ENCODE measurements at places on chromosomes 2 and 18.

DNA sequence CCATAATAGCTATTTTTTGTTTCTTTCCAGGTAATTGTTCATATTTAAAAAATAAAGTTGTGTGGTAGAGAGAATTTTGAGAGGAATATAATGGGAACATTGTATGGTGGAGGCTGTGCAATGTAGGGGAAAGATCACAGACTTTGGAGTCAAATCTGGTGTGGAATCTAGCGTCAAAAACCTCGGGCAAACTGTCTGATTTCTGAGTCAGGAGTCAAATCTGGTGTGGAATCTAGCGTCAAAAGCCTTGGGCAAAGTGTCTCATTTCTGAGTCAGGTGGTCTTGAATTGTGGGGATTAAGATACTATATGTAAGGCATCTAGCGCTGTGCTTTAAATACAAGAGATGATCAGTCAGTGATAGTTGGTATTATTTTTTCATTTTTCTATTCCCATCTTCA, 5.1 kb downstream of the PTPN4 start:
- no peak for DNase-seq

DNA sequence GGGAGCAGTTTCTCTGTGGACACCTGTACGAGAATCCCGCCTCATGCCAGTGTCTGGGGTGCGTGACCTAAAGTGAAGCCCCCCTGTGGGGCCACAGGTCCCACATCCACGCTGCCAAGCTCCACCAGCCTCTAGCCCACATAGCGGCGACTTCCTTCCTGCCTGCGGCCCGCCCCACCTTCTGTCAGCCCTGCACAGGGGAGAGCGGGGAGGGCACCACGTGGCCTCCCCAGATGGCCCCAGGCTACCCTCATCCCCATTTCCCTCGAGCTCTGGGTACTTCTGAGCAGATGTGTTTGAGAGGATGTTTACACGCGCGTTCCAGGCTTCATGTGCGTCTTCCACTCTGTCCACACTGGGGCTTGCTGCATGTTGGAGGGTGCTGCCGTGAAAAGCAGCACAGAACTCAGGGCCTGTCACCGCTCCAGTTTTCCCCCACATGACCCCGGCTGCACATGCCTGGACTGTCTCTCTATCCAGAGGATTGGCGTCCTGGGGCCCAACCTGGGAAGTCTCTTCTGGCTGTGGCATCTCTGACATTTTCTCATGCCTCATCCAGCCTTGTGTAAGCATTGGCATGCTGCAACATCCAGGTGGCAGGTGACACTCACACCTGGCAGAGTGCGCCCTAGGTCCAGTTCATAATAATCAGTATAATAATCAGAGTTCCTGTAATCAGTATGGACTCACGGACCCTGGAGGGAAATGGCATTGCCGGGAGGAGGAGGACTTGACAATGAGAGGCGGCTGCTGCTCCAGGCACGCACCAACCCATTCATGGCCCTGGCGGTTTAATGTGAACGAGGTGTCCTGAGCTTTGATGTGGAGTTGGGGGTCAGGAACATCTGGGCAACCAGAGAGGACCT, 146.3 kb upstream of the TWIST2 start:
- no peak for DNase-seq

- no peak for DNase-seq
Observed at GRCh38 chr2:232455426-232456255, at the start of gene ALPI. ALPI (plus strand) TSS chr2:232456153; CDS start chr2:232456200, 47 bp downstream.

DNA sequence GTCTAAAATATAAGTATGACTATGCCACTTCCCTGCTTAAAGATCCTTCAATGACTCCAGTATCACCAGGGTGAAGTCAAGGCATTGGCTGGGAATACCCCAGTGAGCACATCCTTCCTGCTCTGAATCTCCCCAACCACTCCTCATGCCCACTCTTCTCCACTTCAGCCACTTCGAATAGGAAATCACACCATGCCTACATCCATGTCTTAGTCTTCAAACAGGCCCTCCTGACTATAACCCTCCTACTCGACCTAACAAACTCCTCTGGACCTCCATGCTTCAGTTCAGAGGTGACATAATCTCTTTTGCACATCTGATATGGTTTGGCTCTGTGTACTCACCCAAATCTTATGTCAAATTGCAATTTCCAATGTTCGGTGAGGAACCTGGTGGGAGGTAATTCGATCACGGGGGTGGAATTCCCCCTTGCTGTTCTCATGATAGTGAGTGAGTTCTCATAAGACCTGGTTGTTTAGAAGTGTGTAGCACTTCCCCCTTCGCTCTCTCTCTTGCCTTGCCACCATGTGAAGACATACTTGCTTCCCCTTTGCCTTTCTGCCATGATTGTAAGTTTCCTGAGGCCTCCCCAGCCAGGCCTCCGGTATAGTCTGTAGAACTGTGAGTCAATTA, 87.8 kb upstream of the TFCP2L1 start:
- no peak for DNase-seq

DNA sequence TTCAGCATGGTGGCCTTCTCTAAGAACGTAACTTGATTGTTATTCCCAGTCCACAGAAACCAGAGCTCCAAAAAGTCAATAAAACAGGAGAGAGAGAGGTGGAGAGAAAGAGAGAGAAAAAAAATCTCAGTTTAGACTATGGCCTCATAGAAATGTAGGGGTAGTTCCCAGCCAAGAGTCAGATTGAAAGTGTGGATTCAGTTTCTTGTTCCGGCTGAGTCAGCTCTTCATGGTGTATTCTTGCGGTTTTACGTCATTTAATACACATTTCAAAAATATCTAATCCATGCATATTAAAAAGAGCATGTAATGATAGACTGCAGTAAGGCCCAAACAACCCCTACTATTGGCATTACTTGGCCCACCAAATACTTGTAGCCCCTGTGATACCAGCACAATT, 303.9 kb downstream of the ETAA1 start:
- no peak for DNase-seq

- no peak for DNase-seq
Observed at GRCh38 chr2:197668296-197668695, 7.1 kb downstream of the RFTN2 start.

DNA sequence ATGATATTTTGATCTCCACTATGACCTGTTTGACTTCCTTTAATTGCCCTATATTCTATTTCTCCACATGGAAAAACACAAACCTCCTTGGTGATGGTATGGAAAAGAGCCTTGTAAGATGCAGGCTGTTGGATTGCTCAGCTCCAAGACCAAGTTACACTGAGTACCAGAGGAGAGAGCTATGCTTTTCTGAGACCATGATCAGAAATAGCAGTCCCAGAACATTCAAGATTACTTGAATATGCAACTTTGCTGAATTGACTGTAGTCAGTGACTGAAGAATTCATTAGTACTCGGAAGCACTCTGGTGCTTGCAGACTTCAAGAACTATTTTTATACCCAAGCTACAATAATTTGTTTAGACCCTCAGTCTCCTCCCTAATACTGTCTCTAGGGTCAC, 310.6 kb upstream of the FSIP2 start:
- no peak for DNase-seq

DNA sequence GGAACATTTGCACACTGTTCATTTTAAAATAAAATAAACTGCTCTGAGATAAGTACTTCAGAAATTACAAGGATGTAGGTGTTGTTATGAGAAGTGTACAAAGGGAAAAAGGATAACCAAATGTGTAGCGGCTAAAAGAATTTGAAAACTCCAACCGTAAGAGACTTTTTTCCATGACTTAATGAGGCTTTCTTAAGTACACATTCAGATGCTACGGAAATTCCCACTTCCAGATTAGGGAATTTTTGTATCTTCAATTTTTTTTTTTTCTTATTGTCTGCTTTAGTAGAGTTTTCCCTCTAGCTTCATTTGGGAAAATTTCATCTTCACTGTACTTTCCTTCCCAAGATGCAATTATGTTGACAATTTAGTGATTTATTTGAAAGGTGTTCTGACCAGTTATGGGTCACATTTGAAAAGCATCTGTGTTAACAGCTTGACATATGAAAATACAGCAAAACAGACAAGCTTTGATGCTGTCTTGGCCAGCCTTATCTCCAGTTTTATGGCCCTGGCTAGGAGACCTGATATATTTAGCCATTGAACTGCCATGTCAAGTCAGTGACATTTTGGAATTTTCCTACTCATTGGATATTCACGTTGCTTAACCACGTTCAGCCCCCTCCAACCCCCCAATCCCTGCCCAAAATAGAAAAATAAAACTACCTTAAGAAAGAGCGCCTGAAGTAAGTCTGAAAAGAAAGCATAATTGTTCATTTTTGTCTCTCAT, 105.6 kb downstream of the FEZ2 start:
- no peak for DNase-seq

- DNase-seq = no peak
Observed at GRCh38 chr2:96788442-96789244, 27.4 kb upstream of the CNNM3 start.

GRCh38 chr2:172280571-172281361, 146.6 kb upstream of the ITGA6 start:
- no peak for DNase-seq

DNA sequence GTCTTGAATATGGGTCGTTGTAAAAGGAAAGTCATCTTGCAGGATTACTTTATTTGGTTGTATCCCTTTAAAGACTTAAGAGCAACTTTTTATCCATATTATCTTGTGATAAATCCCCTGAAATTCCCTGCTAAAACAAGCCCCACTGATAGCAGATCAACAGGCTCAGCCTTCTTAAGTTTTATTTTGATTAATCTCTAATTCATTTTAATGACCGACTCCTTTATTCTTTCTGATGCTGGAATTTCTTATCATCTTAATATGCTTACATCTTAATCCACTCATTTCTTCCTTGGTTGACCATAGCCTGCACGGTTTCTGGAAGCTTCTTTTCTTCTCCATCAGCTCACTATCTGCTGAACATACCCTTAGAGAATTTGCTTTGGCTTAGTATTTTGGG, 188.5 kb upstream of the CCDC68 start:
- no peak for DNase-seq

GRCh38 chr2:204453730-204454167, 91.5 kb upstream of the PARD3B start:
- no peak for DNase-seq

- DNase-seq = no peak
Observed at GRCh38 chr2:29267720-29268119, 152.5 kb downstream of the CLIP4 start.

GRCh38 chr2:209864716-209865295, 93.2 kb downstream of the UNC80 start:
- no peak for DNase-seq

DNA sequence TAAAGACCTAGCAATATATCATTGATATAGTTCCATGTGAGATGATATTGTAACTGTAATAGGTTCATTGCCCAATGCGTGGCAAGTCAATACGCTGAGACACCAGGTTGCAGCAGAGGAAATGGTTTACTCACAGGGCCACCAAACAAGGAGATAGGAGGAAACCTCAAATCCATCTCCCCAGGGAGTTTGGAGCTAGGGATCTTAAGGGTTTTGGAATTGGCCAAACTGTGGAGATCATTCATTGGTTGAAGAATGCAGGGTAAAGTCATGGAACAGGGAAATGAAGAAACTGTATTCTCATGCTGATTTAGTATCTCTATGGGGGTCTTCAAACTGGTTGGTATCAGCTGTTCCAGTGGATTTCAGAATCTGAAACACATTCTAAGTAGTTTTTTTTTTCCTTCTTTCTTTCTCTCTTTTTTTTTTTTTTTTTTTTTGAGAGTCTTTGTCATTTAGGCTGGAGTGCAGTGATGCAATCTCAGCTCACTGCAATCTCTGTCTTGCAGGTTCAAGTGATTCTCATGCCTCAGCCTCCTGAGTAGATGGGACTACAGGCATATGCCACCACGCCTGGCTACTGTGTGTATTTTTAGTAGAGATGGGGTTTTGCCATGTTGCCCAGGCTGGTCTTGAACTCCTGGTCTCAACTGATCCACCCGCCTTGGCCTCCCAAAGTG, 30.7 kb upstream of the PPM1B start:
- DNase-seq = no peak

DNA sequence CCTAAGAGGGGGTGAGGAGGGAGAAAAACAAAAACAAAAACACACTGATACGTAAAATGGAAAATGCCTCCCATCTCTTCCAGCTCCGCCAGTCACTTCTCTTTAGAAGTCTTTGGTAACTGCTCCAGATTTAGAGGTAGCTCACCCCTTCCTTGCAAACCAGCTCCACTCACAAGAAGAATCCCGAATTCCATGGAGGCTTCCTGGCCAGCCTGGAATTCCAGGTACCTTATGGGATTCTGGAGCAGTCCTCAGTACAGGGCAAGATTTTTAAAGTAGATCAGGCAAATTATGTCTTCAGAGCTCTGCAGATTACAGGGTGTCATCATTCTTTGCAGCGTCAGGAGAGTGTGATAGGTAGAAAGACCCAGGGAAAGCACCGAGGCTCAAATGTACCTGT, 4.8 kb downstream of the STON1 start:
- DNase-seq = no peak

DNA sequence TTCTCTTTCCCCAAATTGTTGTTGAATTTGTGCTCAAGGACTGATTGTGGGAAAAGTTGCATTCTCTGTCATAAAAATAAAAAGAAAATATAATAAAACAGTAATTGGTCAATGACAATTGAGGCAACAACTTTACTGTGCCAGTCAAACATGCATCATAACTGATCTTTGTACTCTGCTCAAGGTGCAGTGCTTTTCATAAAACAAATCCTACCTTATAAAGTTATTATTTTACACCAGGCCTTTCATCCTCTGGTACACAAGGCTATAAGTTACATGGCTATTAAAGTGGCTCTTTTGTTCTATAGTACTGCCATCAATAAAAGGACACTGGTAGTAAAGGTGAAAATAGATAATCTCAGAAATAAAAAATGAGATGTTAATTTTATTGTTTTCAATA, 761.9 kb downstream of the SATB2 start:
- DNase-seq = no peak
